ENCODE measurements at places on chromosomes 3 and 15.

DNA sequence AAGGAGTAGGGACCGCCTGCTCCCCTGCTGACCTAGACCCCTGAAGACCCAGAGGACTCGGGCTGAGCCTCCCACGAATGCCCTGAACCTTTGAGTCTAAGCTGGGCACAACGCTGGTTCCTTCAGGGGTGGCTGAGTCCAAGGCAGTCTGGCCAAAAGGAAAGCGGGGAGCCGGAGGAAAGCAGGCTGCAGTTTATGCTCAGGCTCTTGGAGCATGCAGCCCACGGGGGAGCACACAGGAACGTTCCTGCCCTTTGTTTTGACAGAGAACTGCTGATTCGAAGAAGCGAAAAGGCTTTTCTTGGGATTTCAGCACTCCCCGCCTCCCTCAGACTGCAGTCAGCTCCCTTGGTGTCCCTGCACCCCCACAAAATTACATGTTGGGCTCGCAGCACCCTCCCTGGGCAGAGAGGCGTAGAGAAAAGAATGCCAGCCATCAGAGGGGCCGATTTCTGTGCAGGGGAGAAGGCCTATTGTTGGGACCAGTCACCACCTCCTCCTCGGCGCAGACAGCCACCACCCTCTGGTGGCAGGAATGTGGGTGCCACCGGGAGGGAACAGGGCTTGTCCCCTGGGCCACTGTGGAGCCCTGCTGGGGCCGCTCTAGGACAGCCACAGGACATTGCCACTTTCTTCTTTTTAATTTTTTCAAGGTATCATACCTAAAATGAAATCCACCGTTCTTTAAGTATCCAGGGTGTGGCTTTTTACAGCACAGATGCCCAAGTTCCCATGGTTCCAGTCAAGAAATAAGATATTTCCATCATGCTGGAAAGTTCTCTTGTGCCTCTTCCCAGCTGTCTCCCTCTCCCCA, 72.2 kb downstream of the SMAD6 start:
- no peak for DNase-seq

DNA sequence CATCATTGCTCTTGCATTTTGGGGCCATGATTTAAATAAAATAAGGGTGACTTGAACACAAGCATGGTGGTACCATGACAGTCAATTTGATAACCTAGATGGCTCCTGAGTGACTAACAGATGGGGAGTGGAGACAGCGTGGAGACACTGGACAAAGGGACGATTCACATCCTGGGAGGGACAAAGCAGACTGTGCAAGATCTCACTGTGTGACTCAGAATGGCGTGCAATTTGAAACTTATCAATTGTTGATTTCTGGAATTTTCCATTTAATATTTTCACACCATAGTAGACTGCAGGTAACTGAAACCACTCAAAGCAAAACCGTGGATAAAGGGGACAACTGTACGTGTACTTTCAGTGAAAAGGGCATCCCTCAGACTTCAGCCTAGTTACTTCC, 25.5 kb downstream of the MCCC1 start:
- DNase-seq = no peak

GRCh38 chr3:197458179-197458707, 97.5 kb downstream of the BDH1 start:
- DNase-seq = no peak

- no peak for DNase-seq
Observed at GRCh38 chr15:79849789-79850188, 47.0 kb downstream of the MTHFS start.

GRCh38 chr3:73379465-73379864, 245.3 kb downstream of the PDZRN3 start:
- no peak for DNase-seq

DNA sequence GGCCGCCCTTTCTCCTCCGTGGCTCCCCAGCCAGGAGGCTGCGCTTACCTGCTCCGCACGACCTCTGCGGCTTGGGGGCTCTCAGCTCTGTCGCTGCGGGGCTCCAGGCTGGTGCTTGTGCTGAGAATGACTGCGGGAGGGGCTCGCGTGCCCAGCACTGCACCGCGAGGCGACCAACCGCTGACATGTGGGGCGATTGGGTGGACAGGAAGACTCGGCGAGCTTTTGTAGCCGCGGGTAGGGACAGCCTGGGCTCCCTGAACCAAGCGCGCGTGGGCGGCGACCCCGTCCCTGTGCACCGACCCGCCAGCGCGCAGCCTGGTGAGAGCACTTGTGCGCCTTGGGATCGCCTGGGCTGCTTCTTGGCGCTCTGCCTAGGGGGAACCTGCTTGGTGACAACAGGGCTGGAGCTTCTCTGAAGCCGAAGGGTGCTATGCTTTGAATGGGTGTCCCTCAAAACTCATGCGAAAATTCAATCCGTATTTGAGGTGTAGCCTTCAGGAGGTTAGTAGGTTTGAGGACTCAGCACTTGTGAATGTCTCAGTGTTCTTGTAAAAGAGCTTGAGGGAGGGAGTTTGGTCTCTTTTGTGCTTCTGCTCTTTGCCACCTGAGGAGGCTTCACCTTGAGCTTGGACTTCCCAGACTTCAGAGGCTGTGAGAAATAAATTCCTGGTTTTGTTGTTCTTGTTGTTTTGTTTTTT, 50.4 kb downstream of the IL12A start:
- no peak for DNase-seq

DNA sequence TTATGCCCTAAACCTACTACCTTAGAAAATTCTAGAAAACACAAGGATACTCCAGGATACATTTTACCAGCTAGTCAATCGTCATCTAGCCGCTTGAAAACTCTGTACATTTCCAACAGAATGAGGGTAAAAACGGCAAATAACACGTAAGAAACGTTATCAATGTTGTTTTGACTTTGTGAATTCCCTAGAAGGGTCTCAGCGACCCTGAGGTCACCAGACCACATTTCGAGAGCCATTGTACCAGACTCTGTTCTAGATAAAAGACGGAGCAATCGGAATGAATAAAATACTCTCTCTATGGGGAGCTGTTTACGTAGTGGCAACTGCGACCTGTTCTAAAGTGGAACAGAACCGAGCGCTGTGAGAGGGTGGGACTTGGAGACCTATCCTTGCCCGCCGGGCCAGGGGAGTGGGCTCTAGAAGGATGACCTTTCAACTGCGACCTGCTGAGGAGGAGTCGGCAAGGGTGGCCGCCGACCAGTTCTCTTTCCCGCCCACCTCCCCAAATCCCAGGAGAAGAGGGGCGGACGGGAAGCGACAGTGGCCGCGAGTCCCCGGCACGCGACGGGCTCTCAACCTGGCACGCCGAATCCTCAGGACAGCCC, 778 bp upstream of the AP4E1 start:
- DNase-seq = no peak

- no peak for DNase-seq
Observed at GRCh38 chr3:127041264-127041820, 58.4 kb downstream of the PLXNA1 start.

Data from AG09309 (cell line).